ENCODE measurements at places on chromosomes 12 and 14. TPM values are rescaled to one million over a fixed set of nuclear protein-coding genes. Genes with fewer than 3 reads are reported as not detected.

DNA sequence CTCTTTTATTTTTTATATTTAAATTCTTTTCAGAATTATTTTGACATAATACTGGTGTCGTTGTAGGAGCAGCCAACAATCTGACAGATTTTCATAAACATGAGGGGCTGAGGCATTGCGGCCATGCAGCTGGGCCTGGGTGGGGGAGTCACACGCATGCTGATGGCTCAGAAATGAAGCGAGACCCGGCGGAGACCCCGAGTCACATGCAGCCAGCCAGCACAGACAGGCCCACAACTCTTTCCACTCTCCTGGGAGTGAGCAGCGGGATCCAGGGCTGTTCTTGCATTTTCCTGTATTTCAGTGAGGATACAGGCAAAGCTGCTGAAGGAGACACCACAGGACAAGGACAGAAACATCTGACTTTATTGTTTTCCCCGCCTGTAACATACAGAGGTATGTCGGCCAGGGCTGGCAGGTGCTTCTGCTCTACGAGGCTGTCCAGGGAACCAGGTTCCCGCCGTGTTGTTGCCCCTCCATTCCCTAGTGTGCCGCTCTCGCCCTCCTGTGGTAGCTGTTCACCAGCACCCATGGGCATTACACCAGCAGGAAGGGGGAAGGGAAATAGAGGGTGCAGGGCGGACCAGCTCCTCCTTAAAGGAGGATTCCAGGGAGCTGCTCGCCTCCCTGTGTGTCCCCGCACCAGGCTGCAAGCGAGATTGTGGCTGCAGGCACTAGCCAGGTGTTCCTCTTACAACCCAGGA is 30.5 kb downstream of the FZD10 start:
- DNase-seq, result no peak

DNA sequence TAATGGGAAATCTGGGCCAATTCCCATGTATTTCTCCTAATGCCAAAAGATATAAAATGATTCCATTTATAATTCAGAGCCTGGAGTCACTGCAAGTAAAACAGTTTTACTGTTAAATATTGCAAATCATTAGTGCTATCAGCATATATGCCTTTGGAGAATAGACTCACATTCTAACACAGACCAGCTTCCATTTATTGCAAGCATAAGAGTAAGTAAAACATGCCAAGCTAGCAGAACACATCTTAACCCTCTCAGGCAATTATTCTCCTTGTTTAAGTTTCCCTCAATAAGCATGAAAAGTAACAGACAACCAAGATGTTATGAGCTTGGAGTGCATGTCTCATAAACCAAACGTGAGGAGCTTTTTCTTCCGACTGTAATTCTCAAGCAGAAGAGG is 173.9 kb upstream of the GRIP1 start:
- no peak for DNase-seq

GRCh38 chr14:37246427-37246829 is 48.7 kb downstream of the MIPOL1 start:
- peak; percentile 69 for DNase-seq

DNA sequence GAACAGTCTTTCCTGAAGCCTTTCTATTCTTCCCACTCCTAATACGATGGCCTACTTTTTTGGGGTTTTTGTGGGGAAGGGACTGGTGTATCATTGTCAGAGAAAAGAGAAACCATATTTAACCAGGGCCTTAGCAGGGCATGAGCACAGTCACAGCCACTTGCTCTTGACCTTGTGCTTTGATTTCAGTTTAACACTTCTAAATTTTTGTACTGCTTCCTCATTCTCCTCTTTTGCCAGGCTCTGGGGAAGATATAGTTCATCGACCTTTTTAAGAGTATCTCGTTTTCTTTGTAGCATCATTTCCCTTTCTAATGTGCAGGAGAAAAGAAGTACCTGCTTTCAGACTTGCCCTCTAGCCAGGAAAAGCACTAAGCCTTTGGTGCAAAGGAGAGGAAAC is 2.2 kb downstream of the ZBTB1 start:
- peak; percentile 22 for DNase-seq

DNA sequence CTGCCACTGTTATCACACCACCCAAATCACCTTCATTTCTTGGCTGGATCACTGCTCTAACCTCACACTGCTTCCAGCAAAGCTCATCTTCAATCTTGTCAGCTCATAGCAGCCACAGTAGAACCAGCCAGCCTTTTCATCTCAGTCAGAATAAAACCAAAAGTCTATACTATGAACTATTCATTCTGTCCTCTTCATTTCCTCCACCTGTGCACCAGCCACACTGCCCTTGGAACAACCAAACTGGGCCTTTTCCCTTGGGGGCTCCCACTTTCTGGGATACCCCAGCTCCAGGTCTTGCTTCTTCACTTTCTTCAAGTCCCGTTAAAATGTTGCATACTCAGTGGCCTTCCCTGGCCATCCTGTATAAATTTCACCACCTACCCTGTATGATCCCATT is 234.4 kb upstream of the DAAM1 start:
- DNase-seq, result no peak

DNA sequence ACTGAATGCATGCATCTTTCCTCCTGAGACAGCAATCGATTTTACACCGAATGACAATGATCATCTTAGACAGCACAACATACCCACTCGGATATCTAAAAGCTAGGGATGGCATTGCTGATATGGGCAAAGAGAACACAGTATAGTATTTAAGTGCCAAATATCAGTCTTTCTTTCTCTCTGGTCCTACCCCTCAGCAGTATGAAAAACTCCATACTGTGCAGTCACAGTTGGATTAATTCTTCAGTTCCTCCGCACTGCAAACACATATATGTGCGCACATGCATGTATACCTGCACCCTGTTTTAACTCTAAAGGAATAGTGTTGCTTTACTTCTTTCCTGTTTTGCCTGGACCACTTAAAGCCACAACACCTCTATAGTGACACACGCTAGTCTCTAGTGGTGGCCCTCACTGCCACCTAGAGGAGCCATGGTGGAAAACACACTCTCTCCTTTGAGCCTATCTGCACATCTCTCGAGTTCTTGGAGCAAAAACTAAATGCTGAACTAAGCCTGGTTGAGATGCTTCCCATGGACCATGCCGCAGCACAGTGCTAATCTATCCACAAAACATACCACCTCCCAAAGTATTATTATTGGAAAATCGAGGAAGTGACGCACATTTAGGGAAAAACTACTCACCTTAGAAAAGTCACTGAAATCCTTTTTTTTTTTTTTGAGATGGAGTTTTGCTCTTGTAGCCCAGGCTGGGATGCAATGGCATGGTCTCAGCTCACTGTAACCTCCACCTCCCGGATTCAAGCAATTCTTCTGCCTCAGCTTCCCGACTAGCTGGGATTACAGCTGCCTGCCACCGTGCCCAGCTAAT is 11.9 kb downstream of the TMEM52B start:
- DNase-seq, result peak; percentile 83

Gene NR1H4
- not detected for polyA plus RNA-seq

Gene KRT77
- not detected for polyA plus RNA-seq

Gene KCNA5
- polyA plus RNA-seq, result not detected

All from GM23248 (cell line).